NCI-H1436 treated with DMSO at 0.1 percent for 48 hours (cell line): ENCODE measurements at places on chromosomes 1 and 21.

DNA sequence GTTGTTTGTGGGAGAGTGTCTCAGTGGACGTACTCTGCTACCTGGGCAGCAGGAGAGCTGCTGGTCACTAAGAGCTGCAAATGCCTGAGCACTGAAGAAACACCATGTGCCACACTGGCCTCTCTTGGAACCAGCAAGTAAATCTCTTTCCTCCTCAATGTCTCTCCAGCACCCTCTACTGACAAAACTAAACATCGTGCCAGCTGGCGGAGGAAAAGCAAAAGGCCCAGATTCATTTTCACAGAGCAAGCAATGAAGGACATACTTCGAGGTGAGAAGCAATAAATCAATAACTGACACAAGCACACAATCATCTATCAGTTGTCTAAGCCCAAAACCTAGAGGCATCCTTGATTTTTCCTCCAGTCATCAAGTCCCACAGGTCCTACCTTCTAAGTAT, 78.1 kb downstream of the RERE start:
- DNase-seq: no peak

DNA sequence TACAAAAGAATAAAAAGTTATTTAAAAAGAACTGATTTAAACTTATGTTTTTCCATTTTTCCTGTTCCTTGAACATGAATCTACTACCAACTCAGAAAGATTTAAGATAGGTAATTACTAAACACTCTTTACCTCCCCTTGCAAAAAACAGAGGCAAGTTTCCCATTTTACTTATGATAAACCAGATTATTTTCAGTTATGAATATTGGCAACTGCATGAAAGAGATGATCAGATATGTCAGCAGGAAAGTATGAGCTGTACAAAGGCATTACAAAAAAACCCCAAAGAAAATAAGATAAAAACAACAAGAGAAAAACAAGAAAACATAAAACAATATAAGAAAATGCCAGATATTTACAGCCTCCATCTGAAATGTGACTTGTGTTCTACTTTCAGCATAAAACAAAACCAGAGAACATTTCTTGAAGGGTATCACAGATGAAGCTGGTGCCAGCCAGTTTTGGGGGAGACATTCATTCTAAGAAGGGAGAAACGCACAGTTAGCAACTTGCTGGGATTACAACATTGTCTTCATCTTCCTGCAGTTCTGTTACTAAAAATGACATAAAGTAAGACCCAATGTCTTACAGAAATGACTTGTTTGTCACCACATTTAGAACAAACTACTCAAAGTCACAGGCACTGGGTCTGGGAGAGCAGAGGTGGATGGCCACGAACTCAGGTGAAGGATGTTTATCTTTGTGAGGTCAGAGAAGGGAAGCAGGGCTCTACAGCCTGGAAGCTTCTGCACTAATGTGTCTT, 19.1 kb downstream of the ZC3H12A start:
- DNase-seq: no peak

- no peak for DNase-seq
These were observed 43.2 kb downstream of the ATP1B1 start for GRCh38 chr1:169149555-169150286.

- DNase-seq: no peak
These were observed 936 bp downstream of the ZBTB21 start for GRCh38 chr21:42009018-42009830.

DNA sequence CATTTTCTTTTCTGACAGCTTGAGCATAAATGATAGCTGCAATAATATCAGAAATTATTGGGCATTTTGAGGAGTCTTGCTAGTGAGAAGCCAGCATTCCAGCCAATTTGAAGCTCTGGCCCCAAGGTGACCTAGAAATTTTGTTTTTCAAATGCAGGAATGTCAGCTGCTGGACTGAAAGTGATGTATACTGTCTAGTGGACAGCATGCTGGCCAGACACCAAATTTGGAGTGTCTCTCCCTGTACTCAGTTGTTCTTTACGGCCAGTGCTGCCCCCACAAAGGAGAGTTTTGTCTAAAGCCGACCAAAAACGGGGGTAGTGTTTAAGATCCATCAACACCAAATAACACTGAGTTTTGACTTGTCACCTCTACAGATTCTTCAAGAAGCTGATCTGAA, 5.2 kb downstream of the RGS7 start:
- no peak for DNase-seq
